ENCODE measurements at places on chromosomes 7 and 10. TPM values are rescaled to one million over a fixed set of nuclear protein-coding genes. Genes with fewer than 3 reads are reported as not detected.
A peak's percentile ranks its signal among the peaks of the same experiment; 100 is the strongest.

GRCh38 chr10:99372546-99373271 is 43.6 kb downstream of the CNNM1 start:
- H3K4me1 ChIP-seq: no peaks in the 10 kb centered on the region
- H3K27me3 ChIP-seq: no peaks in the 10 kb centered on the region
- H3K27ac ChIP-seq: no peak overlapping the region
- DNase-seq: no peak
- H3K4me3 ChIP-seq: no peak overlapping the region
- H3K36me3 ChIP-seq: no peaks in the 10 kb centered on the region

DOCK4 gene
- total RNA-seq: 6.5 TPM

OR6B1 gene
- not detected for total RNA-seq

DNA sequence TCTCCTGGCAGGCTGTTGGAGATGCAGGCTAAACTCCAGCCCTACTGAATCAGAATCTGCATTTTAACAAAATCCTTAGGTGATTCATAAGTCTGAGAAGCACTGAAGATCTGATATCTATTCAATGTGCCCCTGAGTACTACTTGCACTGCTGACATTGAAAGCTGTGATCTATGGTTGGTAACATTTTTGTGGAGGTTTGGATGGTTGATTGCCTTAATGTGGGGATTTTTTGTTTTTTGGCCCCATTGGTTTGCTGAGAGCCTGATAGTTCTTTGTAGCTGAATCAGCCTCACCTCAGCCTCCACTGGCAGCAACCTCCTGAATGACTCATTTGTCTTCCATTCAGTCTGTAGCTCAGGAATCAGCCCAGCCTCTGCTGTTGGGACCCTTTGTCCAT is 14.7 kb upstream of the LRRN3 start:
- no peak overlapping the region for H3K27ac ChIP-seq
- no peaks in the 10 kb centered on the region for H3K4me1 ChIP-seq
- no peak for DNase-seq

- no peaks in the 10 kb centered on the region for H3K36me3 ChIP-seq
- no peak overlapping the region for H3K4me3 ChIP-seq
- no peaks in the 10 kb centered on the region for H3K27me3 ChIP-seq
- no peaks in the 10 kb centered on the region for H3K4me1 ChIP-seq
These were observed 700.0 kb upstream of the PCDH15 start for GRCh38 chr10:55500931-55501559.

GRCh38 chr7:29115130-29115687 is 31.1 kb downstream of the CPVL start:
- no peaks in the 10 kb centered on the region for H3K4me1 ChIP-seq
- H3K27me3 ChIP-seq: no peaks in the 10 kb centered on the region
- no peak for DNase-seq
- H3K36me3 ChIP-seq: no peaks in the 10 kb centered on the region

GRCh38 chr10:27242951-27243551 is 2.5 kb upstream of the ACBD5 start:
- H3K4me3 ChIP-seq: peak overlapping the region; percentile 54
- DNase-seq: peak; percentile 81
- peak overlapping the region; percentile 99 for H3K27ac ChIP-seq
- H3K36me3 ChIP-seq: no peaks in the 10 kb centered on the region

GRCh38 chr10:28386503-28386868 is 83.6 kb upstream of the MPP7 start:
- no peak overlapping the region for H3K4me3 ChIP-seq
- peaks cover 5% of the 10 kb centered on the region for H3K4me1 ChIP-seq
- no peak for DNase-seq
- no peak overlapping the region for H3K27ac ChIP-seq
- H3K36me3 ChIP-seq: no peaks in the 10 kb centered on the region

TLL2 gene
- total RNA-seq: 0.45 TPM

Data from colonic mucosa (tissue), 4 donors.